Endodermal cell (in vitro differentiated cells): ENCODE measurements at places on chromosomes 3 and 15. TPM values are rescaled to one million over a fixed set of nuclear protein-coding genes. Genes with fewer than 3 reads are reported as not detected.
A peak's percentile ranks its signal among the peaks of the same experiment; 100 is the strongest.

The SPRED1 gene
- total RNA-seq = 56.0 to 61.7 TPM (median 56.6 TPM) in 3 replicates

The SKOR1 gene
- 0.16 to 0.51 TPM (median 0.23 TPM) in 3 replicates for total RNA-seq

DNA sequence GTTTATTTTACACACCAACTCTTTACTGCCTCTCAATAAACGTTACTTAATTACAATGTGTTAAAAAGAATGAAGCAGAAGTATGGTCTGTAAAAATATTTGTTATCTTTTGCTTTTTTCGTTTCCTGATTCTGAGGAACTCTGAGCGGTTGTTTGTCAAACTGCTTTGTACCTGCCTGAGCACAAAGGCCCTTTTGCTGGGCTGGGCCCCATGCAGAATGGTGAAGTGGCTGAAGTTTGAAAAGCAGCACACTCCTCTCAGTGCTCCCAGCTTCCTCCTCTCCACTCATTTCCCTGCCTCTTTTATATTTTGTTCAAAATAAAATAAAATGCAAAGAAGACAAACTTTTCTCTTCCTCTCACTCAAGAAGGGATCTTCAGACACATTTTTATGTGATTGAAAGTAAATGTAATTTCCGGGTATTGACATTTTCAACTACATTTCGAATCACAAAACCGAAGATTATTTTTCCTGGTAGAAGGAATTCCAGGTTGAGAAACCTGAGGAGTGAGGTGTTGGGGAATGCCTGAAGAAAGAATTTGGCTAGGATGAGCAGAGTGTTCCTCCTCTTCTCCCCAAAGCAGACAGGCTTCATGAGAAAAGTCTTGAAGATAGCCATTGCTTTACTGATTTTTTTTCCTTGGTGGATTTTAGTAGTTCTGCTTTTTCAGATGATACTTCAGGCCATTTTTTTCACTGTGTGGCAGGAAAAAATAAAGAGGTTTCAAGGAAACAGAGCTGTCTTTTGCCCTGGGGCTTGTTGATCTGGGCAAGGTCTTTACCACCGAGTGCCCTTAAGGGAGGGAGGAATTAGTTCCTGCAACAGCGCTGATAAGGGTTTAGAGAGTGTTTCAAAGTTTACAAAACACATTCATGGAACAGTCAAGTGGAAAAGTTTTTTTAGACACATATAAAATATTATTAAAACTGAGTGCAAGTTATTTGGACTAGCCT is 229.8 kb downstream of the NFKBIZ start:
- H3K4me3 ChIP-seq = no peak overlapping the region
- peak; percentile 54 for DNase-seq
- H3K36me3 ChIP-seq = no peaks in the 10 kb centered on the region
- H3K4me1 ChIP-seq = no peaks in the 10 kb centered on the region
- H3K27ac ChIP-seq = no peak overlapping the region

DNA sequence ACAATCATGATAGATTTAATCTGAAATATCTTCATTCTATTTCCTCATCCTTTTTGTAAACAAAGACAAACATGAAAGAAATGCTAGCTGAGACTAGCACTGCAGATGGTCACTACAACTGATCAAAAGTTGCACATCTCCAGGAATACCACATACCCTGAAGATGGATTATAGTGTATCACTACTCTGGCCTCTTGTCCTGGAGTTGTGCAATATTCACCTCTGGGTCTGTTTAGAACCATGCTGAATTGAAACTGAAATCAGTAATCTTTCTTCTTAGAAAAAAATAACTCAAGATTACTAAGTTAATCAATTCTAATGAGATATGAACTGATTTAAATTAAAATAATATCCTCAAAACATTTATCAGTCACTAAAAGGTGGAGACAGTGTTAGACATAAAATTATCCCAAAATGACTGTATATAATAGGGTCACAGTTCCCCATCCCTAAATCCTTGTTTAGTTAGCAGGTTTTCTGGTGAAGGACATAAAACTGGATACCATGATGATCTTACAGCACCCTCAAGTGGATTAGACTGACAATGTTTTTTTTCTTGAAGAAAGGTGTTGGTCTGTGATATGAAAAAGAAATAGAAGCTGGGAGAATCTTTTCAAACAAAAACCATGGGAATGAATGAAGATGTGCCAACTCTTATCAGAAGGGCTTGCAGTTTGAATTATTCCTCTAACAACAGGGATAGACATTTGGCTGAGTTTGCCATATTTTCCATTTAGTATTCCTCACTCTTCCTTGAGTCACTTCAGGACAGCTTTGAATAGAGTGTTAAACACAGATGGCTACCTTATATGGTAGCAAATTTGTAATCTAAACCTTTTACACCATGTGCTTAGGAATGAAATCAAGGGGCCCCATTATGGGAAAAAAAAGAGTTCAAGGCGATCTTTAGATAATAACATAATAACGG is 7.1 kb upstream of the TTC14 start:
- H3K4me3 ChIP-seq = no peak overlapping the region
- H3K27ac ChIP-seq = no peak overlapping the region
- H3K4me1 ChIP-seq = no peaks in the 10 kb centered on the region

DNA sequence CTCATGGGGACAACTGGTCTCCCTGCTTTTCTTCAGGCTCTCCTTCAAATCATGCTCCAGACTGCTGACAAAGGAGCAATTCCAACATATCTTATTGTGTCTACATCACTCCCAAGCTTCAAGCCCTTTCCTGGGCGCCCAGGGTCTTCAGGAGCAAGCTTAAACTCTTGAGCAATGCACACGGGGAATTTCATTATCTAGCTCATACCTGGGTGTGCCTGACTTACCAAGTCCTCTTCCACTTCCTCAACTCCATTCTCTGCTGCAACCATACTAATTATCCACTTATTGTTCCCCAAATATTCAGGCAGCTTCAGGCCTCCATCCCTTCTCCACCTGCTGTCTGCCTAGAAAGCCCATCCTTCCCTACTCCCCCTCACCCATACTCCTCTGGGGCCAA is 50.6 kb downstream of the B3GNT5 start:
- H3K27ac ChIP-seq = no peak overlapping the region
- no peaks in the 10 kb centered on the region for H3K27me3 ChIP-seq
- DNase-seq = no peak
- peaks cover 2% of the 10 kb centered on the region for H3K4me1 ChIP-seq

DNA sequence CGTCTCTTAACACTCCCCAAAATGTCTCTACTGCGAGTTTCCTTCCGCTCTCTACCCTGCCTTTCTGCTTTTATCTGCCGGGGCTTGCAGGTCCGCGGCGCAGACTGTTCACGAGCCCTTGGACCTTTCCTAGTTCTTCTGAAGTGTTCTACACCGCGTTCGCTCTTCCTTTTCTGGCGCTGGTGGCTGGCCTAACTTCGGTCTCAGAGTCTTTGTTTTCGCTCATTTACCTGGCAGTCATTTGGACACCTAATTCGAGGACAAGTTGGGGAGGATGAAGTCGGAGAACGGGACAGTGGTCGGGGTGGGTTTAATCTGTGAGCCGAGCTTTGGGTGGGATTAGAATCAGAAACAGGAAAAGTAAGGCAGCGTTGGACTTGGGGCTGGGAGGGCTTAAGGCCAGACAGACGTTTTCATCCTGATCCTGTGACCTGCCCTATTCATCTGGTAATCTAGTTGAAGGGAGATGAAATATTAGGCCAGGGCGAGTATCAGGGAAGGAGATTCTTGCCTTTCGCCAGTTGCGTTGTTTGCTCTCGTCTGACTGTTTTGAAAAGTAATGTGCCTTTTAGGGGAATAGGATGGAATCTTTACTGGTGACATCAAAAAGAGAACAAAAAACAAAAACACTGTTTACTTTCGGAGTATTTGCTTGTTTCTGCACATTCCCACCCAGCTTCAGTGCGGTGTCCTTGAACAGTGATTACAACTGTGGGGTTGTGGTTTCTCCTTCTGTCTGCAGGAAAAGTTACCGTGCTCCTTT is 1.8 kb downstream of the DIPK2A start:
- peak overlapping the region; percentile 96 for H3K4me3 ChIP-seq
- H3K36me3 ChIP-seq = no peaks in the 10 kb centered on the region
- H3K4me1 ChIP-seq = no peaks in the 10 kb centered on the region
- H3K27me3 ChIP-seq = no peaks in the 10 kb centered on the region

The SNRPN gene
- total RNA-seq = 299 and 323 TPM in 2 replicates

- no peak overlapping the region for H3K4me3 ChIP-seq
- no peaks in the 10 kb centered on the region for H3K4me1 ChIP-seq
- peaks cover 11% of the 10 kb centered on the region for H3K36me3 ChIP-seq
- DNase-seq = no peak
These were observed 21.8 kb downstream of the FBXO45 start for GRCh38 chr3:196590279-196590678.

The DLL4 gene
- 0.34 to 4.8 TPM (median 0.64 TPM) in 3 replicates for total RNA-seq

- H3K4me3 ChIP-seq = no peak overlapping the region
- H3K27ac ChIP-seq = no peak overlapping the region
- no peaks in the 10 kb centered on the region for H3K36me3 ChIP-seq
- no peaks in the 10 kb centered on the region for H3K4me1 ChIP-seq
- no peaks in the 10 kb centered on the region for H3K27me3 ChIP-seq
These were observed 15.0 kb downstream of the XCR1 start for GRCh38 chr3:46012246-46012645.
